ENCODE measurements at places on chromosomes 5 and 9. TPM values are rescaled to one million over a fixed set of nuclear protein-coding genes. Genes with fewer than 3 reads are reported as not detected.

The C5orf34 gene
- 1.3 TPM for total RNA-seq

The PPIC gene
- 66.4 TPM for total RNA-seq

The SLCO4C1 gene
- total RNA-seq: not detected

The GRM6 gene
- total RNA-seq: not detected

The TUSC1 gene
- 10.3 TPM for total RNA-seq

The ABLIM3 gene
- 24.2 TPM for total RNA-seq

The KIAA1958 gene
- 0.69 TPM for total RNA-seq

The CEP78 gene
- total RNA-seq: 13.2 TPM

The PCDHAC1 gene
- 0.11 TPM for total RNA-seq

The CTSL gene
- total RNA-seq: 670 TPM

The MARCOL gene
- not detected for total RNA-seq

The C9 gene
- 0.11 TPM for total RNA-seq

The RLN2 gene
- total RNA-seq: 1.4 TPM

The KIF4B gene
- total RNA-seq: 0.33 TPM

The TSSK1B gene
- total RNA-seq: not detected
